ENCODE measurements at places on chromosomes 5 and 9. TPM values are rescaled to one million over a fixed set of nuclear protein-coding genes. Genes with fewer than 3 reads are reported as not detected.

Gene ARL14EPL
- not detected for total RNA-seq

Gene IL5
- not detected for total RNA-seq

DNA sequence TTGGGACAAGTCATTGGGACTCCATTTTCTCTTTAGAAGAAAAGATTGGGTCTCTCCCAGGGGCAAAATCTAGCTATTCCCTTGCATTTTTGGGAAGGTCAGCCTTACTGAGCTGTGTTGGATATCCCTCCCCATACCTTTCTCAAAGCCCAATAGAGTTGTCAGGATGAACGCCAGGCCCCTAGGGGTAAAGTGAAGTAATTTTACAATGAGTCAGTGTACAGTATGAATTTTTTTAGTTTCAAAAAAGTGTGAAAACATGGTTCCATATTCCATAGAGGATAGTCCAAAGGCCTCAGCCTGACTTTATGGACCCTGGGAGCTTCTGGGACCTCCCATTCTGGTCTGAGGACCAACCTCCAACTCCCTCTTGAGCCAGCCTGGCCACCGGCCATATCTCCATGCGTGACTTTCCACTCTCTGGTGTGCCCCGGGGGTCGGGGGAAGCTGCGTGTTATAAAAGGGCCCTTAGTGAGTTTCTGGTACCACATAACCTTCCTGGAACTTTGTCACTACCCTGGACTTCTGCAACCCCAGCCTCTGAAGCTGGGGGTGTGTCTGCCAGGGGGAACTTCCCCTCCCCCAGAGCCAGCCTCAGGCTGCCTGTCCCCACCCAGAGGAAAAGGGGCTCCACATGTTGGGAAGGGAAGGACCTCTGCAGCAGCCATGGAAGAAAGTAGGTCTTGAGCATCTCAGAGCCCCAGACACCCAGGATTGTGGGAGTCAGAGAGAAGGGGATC lies 52.4 kb upstream of the SYNPO start:
- DNase-seq = peak; percentile 49

DNA sequence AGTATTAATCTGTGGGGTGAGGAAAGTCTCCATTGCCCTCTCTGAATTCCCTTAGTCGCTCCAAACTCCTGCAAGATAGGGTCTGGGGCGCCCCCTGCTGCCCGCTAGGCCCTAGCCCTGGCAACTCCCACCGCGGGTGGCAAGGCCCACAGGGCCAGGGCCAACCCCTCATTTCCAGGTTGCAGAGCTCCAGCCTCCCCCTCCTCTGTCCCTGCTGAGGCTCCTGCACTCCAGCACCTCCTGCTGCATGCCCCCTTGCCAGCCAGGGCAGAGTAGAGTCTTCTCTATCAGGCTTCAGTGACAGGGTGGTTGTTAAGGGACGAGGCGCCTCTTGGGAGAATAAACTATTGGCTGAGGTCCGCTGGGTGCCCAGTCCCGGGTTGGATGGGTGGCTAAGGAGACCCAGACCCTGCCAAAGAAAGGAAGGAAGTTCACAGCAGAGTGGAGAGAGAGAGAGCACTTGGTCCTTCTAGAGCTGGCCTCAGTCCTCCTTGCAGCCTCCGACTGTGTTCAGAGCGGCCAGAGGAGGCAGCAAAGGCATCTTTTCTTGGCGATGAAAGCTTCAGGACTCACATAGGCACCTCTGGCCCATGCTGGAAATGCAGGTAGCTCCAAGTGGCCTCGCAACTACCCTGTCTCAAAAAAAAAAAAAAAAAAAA lies 45.6 kb downstream of the SAR1B start:
- DNase-seq = peak; percentile 90

DNA sequence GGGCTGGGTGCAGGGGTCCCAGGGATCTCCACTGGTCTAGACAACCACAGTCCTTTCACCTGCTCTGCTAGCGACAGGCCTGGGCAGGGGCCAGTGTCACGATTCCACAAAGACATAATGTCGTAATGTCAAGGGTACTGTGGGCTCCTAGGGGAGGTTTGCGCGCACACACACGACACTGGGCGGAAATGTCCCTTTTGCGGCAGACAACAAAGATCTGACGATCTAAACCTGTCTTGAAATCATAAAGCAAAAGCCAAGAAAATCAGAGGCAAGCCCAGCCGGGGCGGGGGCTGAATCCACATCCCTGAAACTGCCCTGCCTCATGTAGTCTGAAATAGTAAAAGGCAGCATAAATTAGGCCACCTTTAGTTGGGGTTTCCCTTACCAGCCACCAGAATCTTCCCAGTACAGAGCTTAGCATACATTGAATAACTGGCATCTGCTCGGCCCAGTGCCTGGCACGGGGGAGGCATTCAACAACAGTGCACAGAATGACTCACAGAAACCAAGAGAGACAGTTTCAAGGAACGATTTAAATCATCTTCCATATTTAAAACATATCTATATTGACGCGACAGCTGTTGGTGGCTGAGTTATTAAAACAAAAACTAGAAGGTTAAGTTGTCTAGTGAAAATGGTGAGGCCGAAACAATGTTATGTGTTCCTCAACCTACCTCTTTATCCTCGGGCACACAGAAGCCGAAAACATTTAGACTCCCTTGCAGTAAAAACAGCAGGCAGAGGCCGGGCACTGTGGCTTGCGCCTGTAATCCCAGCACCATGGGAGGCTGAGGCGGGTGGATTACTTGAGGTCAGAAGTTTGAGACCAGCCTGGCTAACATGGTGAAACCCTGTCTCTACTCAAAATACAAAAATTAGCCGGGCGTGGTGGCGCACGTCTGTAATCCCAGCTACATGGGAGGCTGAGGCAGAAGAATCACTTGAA lies 151.0 kb downstream of the MYO10 start:
- DNase-seq = no peak
